PC-9 (cell line): ENCODE measurements at places on chromosomes 13 and 19. TPM values are rescaled to one million over a fixed set of nuclear protein-coding genes. Genes with fewer than 3 reads are reported as not detected.

DNA sequence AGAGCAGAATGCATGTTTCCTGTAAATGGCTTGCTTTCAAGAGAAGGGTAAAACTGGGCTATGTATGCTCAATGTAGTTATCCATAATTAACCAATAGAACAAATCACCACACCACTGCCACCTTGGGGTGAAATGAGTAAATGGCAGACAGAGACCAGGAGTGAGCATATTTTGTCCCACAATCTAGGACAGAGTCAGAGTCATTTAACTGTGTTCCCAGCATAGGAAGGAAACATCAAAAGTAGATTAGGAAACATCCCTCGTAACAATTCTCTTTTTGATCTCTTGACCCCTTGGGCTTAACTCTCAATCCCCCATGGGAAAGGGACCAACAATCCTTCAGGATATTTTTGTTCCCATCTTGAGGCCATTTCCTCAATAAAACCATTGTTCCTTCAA lies 224.8 kb downstream of the NHLRC3 start:
- no peaks in the 10 kb centered on the region for H3K4me1 ChIP-seq
- no peaks in the 10 kb centered on the region for H3K36me3 ChIP-seq
- H3K27me3 ChIP-seq = no peaks in the 10 kb centered on the region
- no peak overlapping the region for H3K4me3 ChIP-seq
- no peak for DNase-seq
- H3K27ac ChIP-seq = no peak overlapping the region

Gene ANKRD24
- 0.79 and 1.0 TPM in 2 replicates for total RNA-seq

- DNase-seq = peak; percentile 71
- peak within 1 kb of the TSS; percentile 73 for H3K4me3 ChIP-seq
- no peaks in the 10 kb centered on the region for H3K27me3 ChIP-seq
- peak within 1 kb of the TSS; percentile 98 for H3K27ac ChIP-seq
- H3K4me1 ChIP-seq = peaks cover 29% of the 10 kb centered on the region
- H3K36me3 ChIP-seq = no peaks in the 10 kb centered on the region
These were observed at the start of gene FUT3 for GRCh38 chr19:5851302-5851701. TSS of gene FUT3 (minus strand) at chr19:5851449.

GRCh38 chr19:8657869-8658268 lies 27.4 kb downstream of the NFILZ start:
- DNase-seq = no peak
- no peaks in the 10 kb centered on the region for H3K4me1 ChIP-seq
- no peaks in the 10 kb centered on the region for H3K36me3 ChIP-seq
- H3K27me3 ChIP-seq = peaks cover 67% of the 10 kb centered on the region

Gene ZFP28
- total RNA-seq = 2.8 and 3.2 TPM in 2 replicates

Gene SLC5A5
- total RNA-seq = 0.18 TPM in 1 of 2 replicates, not detected in the other

GRCh38 chr13:108676620-108677019 lies 47.2 kb downstream of the MYO16 start:
- DNase-seq = no peak
- no peak overlapping the region for H3K4me3 ChIP-seq
- H3K4me1 ChIP-seq = no peaks in the 10 kb centered on the region
- no peak overlapping the region for H3K27ac ChIP-seq
- H3K27me3 ChIP-seq = peaks cover 47% of the 10 kb centered on the region
- no peaks in the 10 kb centered on the region for H3K36me3 ChIP-seq

Gene CEACAM4
- total RNA-seq = not detected in 2 replicates

Gene KCTD15
- 13.8 and 20.4 TPM in 2 replicates for total RNA-seq

GRCh38 chr13:30111810-30112209 lies 195.5 kb downstream of the KATNAL1 start:
- no peaks in the 10 kb centered on the region for H3K27me3 ChIP-seq
- H3K36me3 ChIP-seq = no peaks in the 10 kb centered on the region
- H3K4me3 ChIP-seq = no peak overlapping the region
- no peak for DNase-seq

DNA sequence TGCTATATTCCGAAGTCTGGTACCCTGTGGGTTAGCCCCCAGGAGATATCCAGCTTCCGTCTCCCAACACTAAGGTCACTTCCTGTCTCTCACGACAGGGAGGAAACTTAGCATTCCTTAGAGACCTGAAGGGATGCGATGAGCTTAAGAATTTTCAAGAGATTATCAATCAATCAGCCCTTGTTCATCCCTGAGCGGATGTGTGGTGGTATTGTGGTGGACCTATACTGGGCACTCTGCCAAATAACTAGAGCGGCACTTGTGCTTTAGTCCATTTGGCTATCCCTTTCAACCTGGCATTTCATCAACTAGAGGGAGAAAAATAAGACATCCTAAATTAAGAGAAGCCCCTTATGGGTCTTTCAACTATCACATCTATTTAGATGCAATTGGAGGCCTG lies 30.9 kb upstream of the ZNF562 start:
- no peak overlapping the region for H3K4me3 ChIP-seq
- peaks cover 7% of the 10 kb centered on the region; the same call in 1 of the 2 replicates for H3K27me3 ChIP-seq
- DNase-seq = no peak
- H3K27ac ChIP-seq = no peak overlapping the region
- no peaks in the 10 kb centered on the region for H3K36me3 ChIP-seq
